Stimulated activated naive CD4-positive, alpha-beta T cell treated with Interleukin-2 at 50 U/mL for 16 hours (primary cell): ENCODE measurements at places on chromosomes 1 and 21.

DNA sequence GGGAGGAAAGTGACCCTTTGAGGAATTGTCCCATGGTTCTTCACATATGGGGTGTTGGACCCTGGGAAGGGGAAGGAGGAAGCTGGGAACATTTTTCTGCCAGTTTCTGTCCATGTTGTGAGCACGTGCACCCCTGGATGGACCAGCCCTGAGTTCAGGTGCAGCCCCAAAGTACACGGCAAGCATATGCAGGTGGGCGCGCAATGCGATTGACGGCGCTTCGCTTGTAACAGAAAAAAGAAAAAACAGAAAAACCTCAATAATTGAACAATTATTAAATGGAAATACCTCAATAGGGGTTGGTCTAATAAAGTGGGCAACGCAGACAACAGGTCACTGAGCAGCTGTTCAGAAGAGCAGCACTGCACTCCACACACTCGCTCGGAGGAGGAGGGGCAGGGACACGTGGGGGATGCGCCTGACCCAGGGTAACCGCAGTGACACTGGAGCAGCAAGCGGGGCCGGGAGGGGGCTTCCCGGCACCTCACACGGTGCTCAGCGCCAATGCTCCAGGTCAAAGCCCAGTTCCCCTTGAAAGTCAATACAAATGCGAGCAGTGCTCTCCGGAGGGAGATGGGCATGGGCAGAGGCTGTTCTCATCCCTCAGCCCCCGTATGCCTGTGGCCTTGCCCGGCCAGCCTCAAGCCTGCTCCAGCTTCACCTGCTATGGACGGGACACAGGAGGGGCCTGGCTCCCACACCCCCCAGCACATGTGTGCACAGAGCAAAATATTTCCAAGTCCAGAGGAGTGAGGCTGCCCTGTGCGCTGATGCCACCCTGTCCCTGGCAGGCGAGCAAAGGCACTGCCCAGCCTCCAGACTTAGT lies 6.6 kb upstream of the ACTRT2 start:
- no peak for DNase-seq

DNA sequence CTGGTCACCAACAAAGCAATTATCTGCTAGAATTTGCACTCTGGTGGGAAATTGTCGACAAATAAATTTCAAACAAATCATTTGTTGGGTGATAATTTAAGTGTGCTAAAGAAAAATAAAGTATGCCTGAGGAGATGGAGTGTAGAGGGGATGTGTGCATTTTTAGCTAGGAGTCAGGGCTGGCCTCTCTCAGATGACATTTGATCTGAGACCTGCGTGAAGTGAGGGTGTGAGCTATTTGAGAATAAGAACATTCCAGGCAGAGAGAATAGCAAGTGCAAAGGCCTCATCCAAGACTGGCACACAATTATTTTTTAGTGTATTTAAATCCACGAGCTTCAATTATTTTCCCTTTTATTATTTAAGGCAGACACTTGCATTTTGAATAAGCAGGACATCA lies 19.7 kb upstream of the S1PR1 start:
- no peak for DNase-seq

DNA sequence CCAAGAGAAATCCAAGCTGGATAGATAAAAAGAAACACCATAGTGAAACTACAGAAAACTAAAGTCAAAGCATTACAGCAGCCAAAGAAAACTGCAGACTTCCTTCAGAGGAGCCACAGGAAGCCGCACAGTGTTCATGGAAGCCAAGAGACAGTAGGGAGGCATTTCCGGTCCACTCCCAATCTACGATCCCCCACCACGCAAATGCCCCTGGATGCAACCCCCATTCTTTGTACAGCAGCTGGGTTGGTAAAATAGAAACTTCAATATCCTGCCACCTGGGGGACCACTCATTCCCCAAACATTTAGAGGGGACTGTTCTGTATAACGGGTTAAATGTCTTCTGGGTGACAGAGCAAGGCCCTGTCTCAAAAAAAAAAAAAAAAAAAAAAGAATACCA lies 43.9 kb upstream of the TSPEAR start:
- no peak for DNase-seq

DNA sequence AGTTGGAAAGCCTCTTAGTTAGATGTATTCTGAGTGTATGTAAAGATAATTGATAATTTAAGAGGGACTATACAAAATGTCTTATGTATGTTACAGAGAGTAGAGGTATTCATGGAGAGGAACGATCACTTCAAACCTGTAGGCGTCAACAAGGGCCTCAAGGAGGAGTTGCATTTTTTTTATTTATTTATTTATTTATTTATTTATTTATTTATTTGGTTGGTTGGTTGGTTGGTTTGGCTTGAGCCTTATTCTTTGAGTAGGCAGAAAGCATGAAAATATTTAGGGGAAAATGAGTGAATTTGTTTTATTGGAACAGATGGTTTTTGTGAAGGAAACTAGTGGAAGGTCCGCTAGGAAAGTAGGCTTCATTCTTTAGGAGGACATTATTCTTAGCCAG lies 8.5 kb downstream of the ANGPTL1 start:
- no peak for DNase-seq
